NCI-H460 (cell line): ENCODE measurements at places on chromosomes 1 and 21.

DNA sequence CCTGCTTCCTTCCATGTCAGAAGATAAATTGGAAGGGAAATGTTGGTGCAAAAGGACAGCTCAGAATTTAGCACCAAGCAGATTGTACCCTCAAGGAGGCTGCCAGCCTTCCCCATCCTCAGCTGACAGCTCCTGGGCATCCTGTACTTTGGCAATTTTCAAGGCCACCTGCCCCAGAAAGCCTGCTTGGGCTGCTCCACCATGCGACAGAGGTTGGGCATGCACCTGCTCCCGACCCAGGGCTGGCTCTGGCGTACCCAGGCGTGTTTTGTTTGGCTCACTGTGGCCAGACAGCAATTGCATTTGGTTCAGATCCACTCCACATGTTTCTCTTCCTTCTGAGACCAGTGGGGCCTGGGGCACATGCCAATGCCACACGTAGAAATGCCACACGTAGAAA is 547.8 kb downstream of the NPHP4 start:
- DNase-seq, result no peak

GRCh38 chr1:112472142-112472541 is 36.6 kb upstream of the WNT2B start:
- no peak for DNase-seq

DNA sequence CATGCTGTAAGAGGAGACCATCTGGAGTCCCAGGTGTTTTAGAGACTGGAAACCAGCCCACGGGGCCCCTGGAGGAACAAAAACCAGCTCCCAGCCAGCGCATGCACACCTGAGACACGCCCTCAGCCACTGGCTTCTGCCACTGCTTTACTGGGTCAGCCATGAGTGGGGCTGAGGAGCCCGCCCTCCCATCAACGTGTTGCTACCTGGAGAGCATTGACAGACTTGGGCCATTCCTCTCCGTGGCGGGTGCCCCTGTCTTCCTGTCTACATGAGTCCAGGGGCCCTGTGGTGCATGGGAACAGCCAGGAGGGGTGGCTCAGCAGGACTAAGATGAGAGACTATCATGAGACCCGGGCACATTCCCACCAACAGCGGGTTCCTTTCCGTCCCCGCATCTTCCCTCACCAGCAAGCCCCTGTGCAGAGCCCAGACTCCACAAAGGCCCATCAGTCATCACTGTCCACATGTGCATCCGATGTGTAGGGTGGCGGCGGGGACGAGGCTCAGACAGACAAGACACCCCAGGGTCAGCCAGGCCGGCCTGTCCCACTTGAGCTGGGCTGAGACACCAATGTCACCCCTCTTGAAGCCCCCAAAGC is 45.4 kb upstream of the POFUT2 start:
- no peak for DNase-seq

DNA sequence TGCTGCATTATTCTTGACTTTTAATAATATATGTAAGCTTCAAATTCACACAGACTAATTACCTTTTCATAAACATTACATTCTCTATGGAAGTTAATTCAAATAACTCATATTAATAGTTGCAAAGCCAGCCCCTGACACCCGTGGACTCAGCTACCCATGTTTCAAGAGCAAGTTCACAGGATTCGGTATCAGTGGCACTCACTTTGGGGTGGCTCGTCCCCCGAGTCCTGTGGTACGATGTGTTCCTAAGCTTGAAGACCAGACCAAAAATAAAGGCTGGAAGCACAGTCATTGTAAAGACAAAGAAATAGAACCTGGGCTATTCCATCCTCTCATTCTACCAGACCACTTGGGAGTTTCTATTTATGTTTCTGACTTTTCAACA is 70.9 kb downstream of the ITPKB start:
- DNase-seq, result no peak

DNA sequence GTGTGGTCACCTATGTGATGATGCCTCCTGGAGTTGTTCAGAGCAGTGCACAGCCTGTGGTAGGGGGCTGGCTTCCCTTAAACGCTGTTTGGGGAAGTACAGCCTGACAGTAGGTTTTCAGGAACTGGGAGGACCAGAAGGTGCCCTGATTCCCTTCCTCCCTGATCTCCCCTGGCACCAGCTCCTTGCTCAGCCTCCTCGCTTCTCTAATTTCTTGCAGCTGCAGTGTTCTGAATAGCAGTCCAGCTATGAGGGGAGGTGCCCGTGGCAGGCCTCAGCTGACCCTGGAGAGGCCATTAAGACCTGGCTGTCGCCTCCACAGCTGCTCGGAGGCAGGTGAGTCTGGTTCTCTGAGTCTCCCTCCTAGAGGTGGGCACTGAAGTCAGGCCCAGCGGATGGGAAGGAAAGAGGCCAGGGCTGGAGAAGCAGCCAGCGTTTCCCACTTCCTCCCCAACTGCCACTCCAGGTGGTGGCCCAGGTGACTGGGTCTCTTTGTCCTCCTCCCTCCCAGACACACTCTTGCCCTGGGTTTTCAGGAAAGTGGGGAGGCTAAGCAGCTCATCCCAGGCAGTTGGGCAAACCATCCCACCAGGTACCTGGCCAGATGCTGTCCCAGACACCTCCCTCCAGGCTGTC is 52.0 kb upstream of the RPL11 start:
- DNase-seq, result no peak

DNA sequence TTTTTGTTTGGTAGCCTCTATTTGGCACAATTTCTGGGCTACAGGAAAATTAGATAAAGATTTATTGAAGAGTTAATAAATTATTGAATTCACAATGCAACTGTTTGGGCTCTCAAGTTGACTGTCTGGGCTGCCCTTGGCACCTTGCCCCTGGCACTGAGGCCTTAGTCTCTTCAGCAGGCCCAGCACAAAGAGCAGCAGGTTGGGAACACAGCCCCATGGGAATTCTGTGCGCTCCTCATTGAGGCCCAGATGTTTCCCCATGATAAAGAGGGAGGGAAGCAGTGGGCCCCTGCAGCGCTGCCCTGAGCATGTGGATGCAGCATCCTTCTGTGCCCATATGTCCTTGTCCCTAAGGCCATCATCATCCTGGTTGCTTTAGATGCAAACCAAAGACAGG is 2.9 kb downstream of the CRNN start:
- DNase-seq, result no peak

DNA sequence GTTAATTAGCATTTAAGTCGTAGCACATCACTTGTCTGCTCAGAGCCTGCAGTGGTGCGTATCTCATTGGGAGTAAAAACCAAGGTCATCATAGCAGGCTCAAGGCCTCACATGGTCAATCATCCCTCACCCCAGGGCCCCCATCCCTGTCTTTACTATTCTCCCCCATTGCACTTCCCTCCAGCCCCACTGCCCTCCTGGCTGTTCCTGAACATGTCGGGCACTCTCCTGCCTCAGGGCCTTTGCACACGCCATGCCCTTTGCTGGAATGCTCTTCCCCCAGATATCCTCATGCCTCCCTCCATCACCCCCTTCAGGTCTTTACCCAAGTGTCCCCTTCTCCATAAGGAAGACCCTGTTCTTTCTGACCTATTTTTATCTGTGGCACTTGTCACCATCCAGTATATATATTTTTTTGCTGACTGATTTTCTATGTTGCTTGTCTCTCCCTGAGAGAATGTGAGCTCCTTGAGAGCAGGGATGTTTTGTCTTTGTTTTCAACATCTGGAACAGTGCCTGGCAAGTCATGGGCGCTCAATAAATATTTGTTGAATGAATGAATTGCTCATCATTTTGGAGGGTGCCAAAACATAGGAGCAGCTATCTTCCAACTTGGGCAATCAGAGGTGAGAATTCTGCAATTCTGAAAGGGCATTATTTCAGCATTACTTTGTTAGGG is 74.1 kb upstream of the POU3F1 start:
- no peak for DNase-seq

DNA sequence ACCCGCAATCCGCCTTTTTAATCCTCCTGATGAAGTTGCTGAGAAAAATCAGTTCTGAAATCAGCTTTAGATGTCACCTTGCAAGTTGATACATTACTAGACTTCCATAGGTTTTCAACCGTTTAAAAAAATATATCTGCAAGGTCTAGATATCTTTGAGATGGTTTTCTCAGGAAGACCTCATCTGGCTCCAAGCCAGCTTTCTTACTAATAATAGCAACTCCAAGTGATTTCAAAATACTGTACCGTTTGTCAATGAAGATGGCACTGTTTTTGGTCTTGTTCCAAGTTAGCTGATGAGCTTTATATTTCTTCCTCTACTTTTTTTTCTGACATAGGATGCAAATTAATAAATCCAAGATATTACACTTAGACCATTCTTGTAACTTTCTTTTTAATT is 40.3 kb downstream of the LRRC8C start:
- DNase-seq, result no peak
